Stimulated activated CD8-positive, alpha-beta memory T cell treated with anti-CD3 and anti-CD28 coated beads, Interleukin-4, amount 100 ng/mL, for 48 hours (primary cell): ENCODE measurements at places on chromosomes 7 and 10.

GRCh38 chr10:15813415-15813814 lies 46.9 kb downstream of the MINDY3 start:
- DNase-seq = no peak

- DNase-seq = no peak
These were observed 150.9 kb downstream of the CPED1 start for GRCh38 chr7:121139427-121139826.

- no peak for DNase-seq
These were observed 1.0 kb upstream of the CBLL1 start for GRCh38 chr7:107742678-107743566.

DNA sequence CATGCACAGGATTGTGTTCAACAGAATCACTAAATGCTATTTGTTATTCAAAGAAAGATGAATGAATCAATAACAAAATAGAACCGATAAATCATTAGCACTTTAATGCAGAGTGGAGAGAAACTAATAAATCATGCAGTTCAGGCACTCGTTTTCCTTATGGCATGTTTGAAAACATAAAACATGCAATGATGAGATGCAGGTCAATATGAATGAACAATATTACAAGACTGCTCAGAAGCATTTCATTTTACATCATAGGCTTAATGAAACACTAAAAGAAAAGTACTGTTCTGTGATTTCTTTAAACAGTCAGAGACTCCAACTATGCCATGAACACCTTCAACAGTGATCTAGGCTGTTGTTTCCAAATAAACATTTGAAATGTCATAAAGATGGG lies 158.1 kb upstream of the ETV1 start:
- no peak for DNase-seq

- no peak for DNase-seq
These were observed 36.8 kb downstream of the SP8 start for GRCh38 chr7:20749906-20750305.
